ENCODE measurements at places on chromosomes 2 and 18.

DNA sequence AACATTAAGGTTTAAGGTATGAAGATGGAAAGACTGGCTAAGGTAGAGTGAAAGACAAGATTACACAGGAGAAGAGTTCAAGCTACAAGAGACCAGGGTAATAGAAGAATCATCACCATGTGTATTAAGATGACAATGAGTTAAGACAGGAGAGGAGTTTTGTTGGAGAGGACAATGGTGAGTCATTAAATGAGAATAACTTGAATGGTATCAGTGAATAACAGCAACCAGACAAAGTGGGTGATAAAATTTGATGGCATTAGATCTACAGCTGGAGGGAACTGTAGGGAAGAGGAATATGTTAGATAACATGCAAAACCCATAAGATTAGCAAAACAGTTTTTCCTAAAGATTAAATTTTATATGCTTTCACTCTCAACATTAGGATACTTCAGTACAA lies 18.8 kb upstream of the ENOSF1 start:
- DNase-seq = no peak

DNA sequence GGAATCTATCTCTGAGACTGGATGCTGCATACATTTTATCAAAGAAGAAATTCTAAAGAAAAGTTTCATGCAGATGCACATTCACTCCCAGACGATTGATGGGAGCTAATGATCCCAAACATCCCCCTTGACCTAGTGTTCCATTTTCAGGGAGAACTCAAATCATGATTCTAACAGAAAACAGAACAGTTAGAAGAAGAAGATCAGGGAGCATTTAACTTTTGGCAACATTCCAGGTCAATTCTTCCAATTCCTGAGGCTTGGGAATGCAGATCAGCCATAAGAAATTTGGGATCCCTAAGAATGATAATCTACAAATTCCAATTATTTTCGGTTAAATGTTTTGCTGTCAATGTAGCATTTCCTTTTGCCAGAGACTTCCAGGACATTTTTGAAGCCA lies 96.6 kb downstream of the CPO start:
- DNase-seq = no peak

- DNase-seq = no peak
Measured at GRCh38 chr2:101823347-101823791, 125.9 kb downstream of the MAP4K4 start.

DNA sequence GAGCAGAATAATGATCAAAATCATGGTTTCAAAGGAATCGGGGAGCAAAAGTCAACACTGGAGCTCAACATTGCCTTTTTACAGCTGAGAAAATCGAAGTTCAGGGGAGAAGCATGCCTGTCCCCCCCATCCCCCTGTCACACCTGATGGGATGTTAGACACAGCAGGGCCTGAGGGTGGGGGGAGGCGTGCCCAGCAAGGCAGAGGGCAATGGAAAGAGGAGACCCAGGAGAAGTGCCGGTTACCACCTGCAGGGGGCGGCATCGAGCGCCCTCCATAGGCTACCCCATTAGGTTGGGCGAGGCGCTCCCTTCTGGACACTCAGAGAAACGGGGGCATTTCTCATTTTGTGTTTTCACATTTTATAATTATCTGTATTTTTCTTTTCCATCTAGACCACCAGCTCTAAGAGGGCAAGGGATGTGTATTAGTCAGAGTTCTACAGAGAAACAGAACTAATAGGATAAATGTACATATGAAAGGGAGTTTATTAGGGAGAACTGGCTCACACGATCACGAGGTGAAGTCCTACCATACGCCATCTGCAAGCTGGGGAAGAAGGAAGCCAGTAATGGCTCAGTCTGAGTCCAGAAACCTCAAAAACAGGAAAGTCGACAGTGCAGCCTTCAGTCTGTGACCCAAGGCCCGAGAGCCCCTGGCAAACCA lies 271.3 kb downstream of the LRATD1 start:
- DNase-seq = no peak

DNA sequence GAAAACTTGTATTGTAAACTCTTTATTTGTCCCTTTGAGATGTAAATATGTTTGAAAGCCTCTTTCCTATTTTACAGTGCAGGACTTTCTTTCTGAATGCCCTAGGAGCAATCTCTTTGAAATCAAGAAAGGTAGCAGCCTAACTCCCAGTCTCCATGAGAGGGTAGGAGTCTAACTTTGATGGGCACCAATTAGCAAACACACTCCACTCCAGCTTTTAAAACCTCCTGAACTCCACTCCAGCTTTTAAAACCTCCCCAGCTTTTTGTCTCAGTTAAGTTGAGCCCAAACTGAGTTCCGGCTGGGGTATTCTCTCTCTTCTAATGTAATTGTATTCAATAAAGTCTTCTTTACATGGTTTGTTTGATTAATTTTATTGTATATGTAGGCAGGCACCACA lies 493.7 kb upstream of the CDH7 start:
- DNase-seq = no peak

- no peak for DNase-seq
Measured at GRCh38 chr2:57894381-57894780, 152.2 kb upstream of the VRK2 start.

DNA sequence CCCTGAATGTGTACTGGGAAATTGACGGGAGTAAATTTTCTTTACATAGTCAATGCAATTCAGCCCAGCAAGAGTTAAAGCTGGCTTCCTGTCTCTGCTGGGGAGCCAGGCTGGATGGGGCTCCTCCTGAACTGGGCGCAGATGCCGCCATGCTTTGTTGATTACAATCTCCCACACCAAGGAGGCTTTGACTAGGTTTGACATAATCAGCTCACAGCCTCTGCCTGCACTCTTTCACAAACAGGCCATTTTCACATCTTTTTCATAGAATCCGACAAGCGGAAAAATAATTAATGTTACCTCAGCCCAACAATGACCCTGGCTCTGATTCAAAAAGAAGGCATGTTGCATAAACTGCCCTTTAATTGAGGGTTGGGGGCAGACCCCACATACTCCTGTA lies 54.3 kb downstream of the FOXI3 start:
- no peak for DNase-seq

GRCh38 chr2:163601377-163601776 lies 134.4 kb downstream of the FIGN start:
- no peak for DNase-seq

GRCh38 chr2:218020281-218020680 lies 17.5 kb upstream of the TNS1 start:
- no peak for DNase-seq

- DNase-seq = no peak
Measured at GRCh38 chr2:186569897-186570296, 20.0 kb upstream of the ITGAV start.

DNA sequence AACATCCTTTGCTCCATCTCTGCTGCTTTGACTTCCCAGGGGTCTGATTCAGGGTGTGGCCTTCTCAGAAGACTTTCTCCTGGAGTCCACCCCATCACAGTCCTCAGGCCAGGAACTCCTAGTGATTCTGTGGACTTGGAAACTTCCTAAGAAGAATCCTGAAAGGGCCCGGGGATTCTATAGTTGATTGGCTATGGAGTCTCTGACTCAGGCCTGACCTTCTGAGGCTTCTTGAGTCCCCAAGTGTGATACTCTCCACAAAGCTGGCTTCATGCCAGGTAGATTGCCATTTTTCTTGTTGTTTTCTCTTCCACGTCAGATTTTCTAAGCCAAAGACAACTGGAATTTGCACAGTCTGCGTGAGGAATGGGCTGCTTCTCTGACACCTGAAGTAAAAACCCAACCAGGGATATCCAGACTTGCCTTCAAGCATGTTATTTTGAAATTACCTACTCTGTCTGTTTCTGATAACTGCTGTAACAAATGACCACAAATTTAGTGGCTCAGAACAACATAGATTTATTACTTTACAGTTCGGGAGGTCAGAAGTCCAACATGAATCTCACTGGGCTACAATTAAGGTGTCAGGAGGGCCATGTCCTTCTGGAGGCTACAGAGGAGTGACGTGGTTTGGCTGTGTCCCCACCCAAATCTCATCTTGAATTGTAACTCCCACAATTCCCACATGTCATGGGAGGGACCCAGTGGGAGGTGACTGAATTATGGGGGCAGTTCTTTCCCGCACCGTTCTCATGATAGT lies 69.3 kb downstream of the ALPK2 start:
- no peak for DNase-seq

DNA sequence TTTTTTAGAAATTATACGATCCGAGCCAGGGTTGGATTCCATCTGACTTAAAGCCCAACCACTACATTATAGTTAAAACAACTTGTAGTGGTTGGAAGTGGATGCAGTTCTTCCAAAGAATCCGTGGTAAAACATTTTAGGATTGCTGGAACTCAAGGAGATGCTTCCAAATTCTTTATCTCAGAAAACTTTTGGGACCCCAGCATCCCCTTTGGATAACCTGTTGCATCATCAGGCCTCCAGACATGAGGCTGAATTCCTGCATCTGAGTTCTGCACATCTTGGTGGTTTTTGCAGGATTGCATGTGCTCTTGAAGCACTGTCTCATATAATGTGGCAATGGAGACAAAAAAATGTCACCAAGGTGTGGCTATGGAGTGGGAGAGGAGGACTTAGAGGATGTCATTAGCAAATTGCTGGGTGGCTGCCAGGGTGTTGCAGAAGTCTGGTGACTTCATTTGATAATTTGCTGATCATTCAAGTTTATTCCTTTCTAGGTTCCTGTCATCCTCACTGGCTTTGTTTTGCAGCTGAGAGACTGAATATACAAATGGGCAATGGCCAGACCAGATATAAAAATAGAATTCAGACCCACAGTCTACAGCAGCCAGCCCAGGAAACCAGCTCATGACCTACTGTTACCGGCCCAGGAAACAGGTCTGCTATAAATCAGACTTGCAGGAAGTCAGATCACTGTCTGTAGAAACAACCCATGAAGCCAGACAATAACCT lies 207.7 kb downstream of the BCL2 start:
- no peak for DNase-seq

DNA sequence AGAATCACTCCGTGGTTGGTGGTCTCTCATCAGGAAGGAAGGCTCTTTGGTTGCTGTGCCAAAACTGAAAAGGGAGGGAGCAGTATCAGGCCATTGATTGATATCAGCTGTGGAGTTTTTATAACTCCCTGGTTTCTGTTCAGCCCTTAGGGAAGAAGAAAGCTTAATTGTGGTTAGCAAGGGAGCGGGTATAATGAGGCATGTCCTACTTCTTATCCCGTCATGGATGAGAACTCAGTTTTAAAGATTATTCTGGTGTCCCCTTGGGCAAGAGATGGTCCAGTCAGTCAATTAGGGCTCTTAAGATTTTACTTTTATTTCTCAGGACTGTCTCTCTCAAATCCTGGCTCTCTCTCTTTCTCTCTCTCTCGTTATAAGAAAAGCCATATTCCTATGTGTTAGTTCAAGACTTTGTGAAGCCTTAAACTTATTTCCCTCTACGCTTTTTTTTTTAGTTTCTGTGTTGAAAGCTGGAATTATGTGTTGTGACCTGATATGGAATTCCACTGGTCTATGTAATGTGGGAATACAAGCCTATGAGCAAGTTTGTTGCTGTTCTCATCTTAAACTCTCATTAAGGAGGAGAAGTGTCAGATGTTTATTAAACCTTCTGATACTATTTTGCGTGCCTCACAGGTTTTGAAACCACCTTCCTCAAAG lies 514.0 kb upstream of the CDH2 start:
- DNase-seq = no peak

DNA sequence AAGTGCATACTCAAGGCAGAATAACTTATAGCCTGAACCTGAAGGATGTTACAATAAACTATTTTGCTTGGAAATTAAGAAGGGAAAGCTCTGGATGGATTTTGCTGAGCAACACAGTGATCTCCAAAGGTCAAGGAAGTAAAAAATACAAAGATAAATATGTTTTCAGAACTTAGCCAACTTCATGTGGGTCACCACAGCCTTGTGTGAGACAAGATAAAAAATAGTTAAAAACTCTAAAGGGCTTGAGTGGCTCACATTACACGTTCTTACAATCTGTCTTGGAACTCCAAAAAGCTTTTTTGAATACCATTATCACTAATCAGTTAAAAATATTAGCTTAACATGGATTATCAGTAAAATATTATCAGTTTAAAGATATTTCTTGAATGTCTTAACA lies 28.9 kb upstream of the MTX2 start:
- DNase-seq = no peak

GRCh38 chr2:149466635-149467034 lies 120.9 kb downstream of the MMADHC start:
- no peak for DNase-seq

GRCh38 chr18:14945286-14945685 lies 197.3 kb downstream of the ANKRD30B start:
- no peak for DNase-seq

DNA sequence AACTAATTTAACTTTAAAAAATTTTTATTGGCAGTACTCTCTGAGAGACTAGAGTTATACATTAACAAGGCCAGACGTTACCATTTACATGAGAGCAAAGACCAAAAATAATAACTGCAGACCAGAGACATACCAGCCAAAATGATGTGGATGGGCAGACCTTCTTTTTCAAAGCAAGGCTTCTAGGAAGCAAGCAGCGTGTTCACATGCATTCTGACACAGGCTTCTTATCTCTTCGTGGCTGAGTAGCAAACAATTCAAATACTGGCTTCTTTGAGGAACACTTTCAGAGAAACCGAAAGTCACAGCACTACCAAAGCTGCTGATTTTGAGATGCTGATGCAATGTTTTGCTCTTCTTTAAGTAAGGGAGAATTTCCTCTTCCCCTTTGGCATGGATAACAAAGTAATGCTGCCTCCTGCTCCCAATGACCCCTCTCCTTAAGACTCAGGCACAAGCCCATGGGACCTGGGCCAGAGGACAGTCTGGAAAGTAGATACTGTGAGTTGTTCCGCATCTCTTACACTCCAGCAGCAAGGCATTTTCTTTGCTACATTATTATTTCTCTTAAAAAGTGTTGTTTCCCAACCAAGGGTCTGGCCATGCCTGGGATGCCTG lies 181.9 kb downstream of the MREG start:
- DNase-seq = no peak

DNA sequence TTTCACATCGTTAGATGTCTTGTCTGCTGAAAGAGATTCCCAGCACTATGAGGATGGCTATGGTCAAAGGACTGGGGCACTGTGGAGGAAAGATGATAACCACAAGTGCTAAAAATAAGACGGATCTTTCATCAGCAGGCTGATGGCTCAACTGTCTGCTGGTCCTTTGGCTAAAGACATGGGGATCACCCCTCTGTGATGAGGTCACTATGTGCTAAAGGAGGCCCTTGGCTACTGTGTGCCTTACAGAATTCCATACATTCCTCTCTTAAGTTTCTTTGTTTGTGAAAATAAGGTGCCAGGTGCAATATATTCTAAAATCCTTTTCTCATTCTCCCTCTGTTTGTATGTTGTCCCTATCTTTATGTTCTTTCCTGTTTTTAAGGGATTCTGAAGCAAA lies 39.7 kb upstream of the LYPD6 start:
- DNase-seq = no peak

- DNase-seq = no peak
Measured at GRCh38 chr18:49601211-49601610, 39.4 kb downstream of the LIPG start.

- no peak for DNase-seq
Measured at GRCh38 chr18:370751-371608, 103.1 kb upstream of the THOC1 start.

- DNase-seq = no peak
Measured at GRCh38 chr18:6626457-6626856, 103.1 kb upstream of the ARHGAP28 start.

All from HFF-Myc (cell line).